ENCODE measurements at places on chromosomes 12 and 14. TPM values are rescaled to one million over a fixed set of nuclear protein-coding genes. Genes with fewer than 3 reads are reported as not detected.
A peak's percentile ranks its signal among the peaks of the same experiment; 100 is the strongest.

GRCh38 chr12:58378028-58378427 lies 436.7 kb downstream of the ATP23 start:
- no peaks in the 10 kb centered on the region for H3K36me3 ChIP-seq
- no peak overlapping the region for H3K4me3 ChIP-seq

- no peak overlapping the region for H3K27ac ChIP-seq
- H3K4me1 ChIP-seq = no peaks in the 10 kb centered on the region
- DNase-seq = no peak
- H3K27me3 ChIP-seq = no peaks in the 10 kb centered on the region
Measured at GRCh38 chr12:38886064-38886463, 19.3 kb downstream of the CPNE8 start.

- no peak overlapping the region for H3K4me3 ChIP-seq
- H3K27ac ChIP-seq = no peak overlapping the region
- no peaks in the 10 kb centered on the region for H3K36me3 ChIP-seq
Measured at GRCh38 chr14:80485764-80486163, 274.5 kb upstream of the DIO2 start.

DNA sequence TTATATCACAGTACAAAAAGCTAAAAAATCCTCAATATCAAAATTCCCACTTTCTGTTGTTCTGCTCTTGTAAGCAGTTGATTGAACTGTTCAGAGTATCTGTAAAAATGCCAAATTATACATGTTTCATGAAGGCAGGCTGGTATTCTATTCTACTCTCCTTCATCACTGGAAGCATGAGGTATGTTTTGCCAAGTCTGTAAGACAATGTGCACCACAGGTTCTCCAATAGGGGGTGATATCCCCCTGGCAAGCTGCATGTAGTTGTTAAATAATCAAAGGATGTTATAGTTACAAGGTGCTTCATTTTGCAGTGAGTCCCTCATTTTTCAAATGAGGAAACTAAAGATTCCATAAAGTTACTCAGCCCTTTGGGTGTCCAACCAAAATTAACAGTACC lies 15.1 kb upstream of the NEK9 start:
- H3K36me3 ChIP-seq = no peaks in the 10 kb centered on the region
- H3K4me3 ChIP-seq = no peak overlapping the region
- peaks cover 63% of the 10 kb centered on the region for H3K4me1 ChIP-seq

- no peak overlapping the region for H3K4me3 ChIP-seq
- H3K36me3 ChIP-seq = no peaks in the 10 kb centered on the region
- no peaks in the 10 kb centered on the region for H3K27me3 ChIP-seq
Measured at GRCh38 chr12:34121360-34121759, 99.1 kb downstream of the ALG10 start.

- no peaks in the 10 kb centered on the region for H3K27me3 ChIP-seq
- peak overlapping the region; percentile 43 for H3K27ac ChIP-seq
- no peaks in the 10 kb centered on the region for H3K36me3 ChIP-seq
- no peak overlapping the region for H3K4me3 ChIP-seq
Measured at GRCh38 chr14:75301666-75302325, 23.2 kb downstream of the FOS start.

DNA sequence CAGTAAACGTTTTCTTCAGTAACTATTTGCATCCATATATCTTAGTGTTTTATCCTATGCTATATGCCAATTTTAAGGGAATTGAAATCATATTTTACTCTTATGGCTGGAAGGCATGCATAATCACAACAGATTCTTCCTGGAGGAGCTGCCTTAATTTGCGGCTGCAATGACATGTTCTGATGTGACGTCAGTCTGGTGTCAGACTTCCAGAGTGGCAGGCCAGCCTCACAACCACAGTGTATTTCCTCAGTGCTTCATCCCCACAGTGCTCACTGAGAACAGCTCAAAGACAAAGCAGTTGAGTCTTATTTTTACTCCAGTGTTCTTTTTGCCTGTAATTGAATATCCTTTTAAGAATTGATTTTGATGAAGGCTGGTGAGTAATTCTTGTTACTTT lies 107.1 kb downstream of the PLEKHA5 start:
- H3K27me3 ChIP-seq = no peaks in the 10 kb centered on the region
- no peaks in the 10 kb centered on the region for H3K4me1 ChIP-seq
- H3K4me3 ChIP-seq = no peak overlapping the region

GRCh38 chr12:116996093-116996492 lies 85.3 kb downstream of the FBXW8 start:
- H3K4me1 ChIP-seq = no peaks in the 10 kb centered on the region
- DNase-seq = no peak
- H3K36me3 ChIP-seq = no peaks in the 10 kb centered on the region

DNA sequence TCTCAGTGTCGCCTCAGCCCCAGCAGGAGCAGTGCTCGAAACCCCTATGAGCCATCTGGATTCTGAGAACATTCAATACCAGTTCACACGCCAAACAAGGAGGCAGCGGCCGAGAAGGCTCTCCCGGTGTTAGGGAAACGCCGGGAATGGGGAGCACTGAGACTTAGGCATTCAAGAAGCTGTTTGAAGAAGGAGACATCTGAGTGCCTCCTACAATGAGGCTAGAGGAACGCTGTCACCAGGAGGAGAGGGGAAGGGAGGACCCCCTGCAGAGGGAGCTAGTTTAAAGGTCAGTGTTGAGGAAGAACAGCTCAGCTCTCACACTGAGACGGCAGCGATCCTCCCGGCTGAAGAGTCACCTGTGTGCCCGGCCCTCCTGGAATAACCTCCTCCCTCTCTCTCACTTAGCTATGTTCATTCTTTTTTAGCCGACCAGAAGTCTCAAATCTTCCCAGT lies 69.9 kb downstream of the SERPINA3 start:
- no peaks in the 10 kb centered on the region for H3K36me3 ChIP-seq
- no peaks in the 10 kb centered on the region for H3K4me1 ChIP-seq
- DNase-seq = no peak
- no peak overlapping the region for H3K27ac ChIP-seq
- H3K4me3 ChIP-seq = no peak overlapping the region

- no peaks in the 10 kb centered on the region for H3K36me3 ChIP-seq
- DNase-seq = no peak
- H3K4me3 ChIP-seq = no peak overlapping the region
Measured at GRCh38 chr14:30994681-30995620, 30.5 kb upstream of the AP4S1 start.

- no peak overlapping the region for H3K4me3 ChIP-seq
- peaks cover 11% of the 10 kb centered on the region for H3K4me1 ChIP-seq
- DNase-seq = no peak
- H3K27ac ChIP-seq = no peak overlapping the region
- no peaks in the 10 kb centered on the region for H3K36me3 ChIP-seq
Measured at GRCh38 chr12:46674129-46674528, 151.7 kb downstream of the SLC38A4 start.

The RBMS2 gene
- total RNA-seq = 5.5 TPM

The GAS2L3 gene
- total RNA-seq = 3.8 TPM

The GPRC5A gene
- 0.23 TPM for total RNA-seq

The C1R gene
- 47.5 TPM for total RNA-seq

Data from gastrocnemius medialis (tissue), 4 donors.